ENCODE measurements at places on chromosomes 12 and 14. TPM values are rescaled to one million over a fixed set of nuclear protein-coding genes. Genes with fewer than 3 reads are reported as not detected.

CCDC184 gene
- polyA plus RNA-seq: not detected

RAB15 gene
- polyA plus RNA-seq: 0.84 TPM

PLCZ1 gene
- polyA plus RNA-seq: not detected

NOVA1 gene
- polyA plus RNA-seq: not detected

GPR84 gene
- polyA plus RNA-seq: 4.0 TPM

DLGAP5 gene
- 106 TPM for polyA plus RNA-seq

MPHOSPH9 gene
- 51.2 TPM for polyA plus RNA-seq

DDN gene
- polyA plus RNA-seq: 1.0 TPM

NR4A1 gene
- 1.9 TPM for polyA plus RNA-seq

RASAL1 gene
- 0.08 TPM for polyA plus RNA-seq

MIP gene
- 0.18 TPM for polyA plus RNA-seq

FOXN4 gene
- not detected for polyA plus RNA-seq

KLHL33 gene
- 0.04 TPM for polyA plus RNA-seq

SYCP3 gene
- 0.39 TPM for polyA plus RNA-seq

SLC2A13 gene
- 0.35 TPM for polyA plus RNA-seq

SYNDIG1L gene
- not detected for polyA plus RNA-seq

GMFB gene
- 71.0 TPM for polyA plus RNA-seq

NAP1L1 gene
- polyA plus RNA-seq: 382 TPM

SOAT2 gene
- polyA plus RNA-seq: 0.40 TPM

CRACR2A gene
- 13.3 TPM for polyA plus RNA-seq

ADSS1 gene
- not detected for polyA plus RNA-seq

CLEC6A gene
- polyA plus RNA-seq: not detected

PPP1CC gene
- polyA plus RNA-seq: 116 TPM

KLHDC1 gene
- 0.59 TPM for polyA plus RNA-seq

Measured in GM12878 (cell line).